ENCODE measurements at places on chromosomes 6 and 20. TPM values are rescaled to one million over a fixed set of nuclear protein-coding genes. Genes with fewer than 3 reads are reported as not detected.

- DNase-seq, result no peak
Measured at GRCh38 chr6:114151064-114151690, 180.2 kb upstream of the HDAC2 start.

GRCh38 chr6:36692861-36693702 is 4.5 kb upstream of the RAB44 start:
- no peak for DNase-seq

Gene MCCD1
- not detected for total RNA-seq

Gene TMC2
- not detected for total RNA-seq

All from epithelial cell of proximal tubule (primary cell).